ENCODE measurements at places on chromosomes 16 and 17.
A peak's percentile ranks its signal among the peaks of the same experiment; 100 is the strongest.

DNA sequence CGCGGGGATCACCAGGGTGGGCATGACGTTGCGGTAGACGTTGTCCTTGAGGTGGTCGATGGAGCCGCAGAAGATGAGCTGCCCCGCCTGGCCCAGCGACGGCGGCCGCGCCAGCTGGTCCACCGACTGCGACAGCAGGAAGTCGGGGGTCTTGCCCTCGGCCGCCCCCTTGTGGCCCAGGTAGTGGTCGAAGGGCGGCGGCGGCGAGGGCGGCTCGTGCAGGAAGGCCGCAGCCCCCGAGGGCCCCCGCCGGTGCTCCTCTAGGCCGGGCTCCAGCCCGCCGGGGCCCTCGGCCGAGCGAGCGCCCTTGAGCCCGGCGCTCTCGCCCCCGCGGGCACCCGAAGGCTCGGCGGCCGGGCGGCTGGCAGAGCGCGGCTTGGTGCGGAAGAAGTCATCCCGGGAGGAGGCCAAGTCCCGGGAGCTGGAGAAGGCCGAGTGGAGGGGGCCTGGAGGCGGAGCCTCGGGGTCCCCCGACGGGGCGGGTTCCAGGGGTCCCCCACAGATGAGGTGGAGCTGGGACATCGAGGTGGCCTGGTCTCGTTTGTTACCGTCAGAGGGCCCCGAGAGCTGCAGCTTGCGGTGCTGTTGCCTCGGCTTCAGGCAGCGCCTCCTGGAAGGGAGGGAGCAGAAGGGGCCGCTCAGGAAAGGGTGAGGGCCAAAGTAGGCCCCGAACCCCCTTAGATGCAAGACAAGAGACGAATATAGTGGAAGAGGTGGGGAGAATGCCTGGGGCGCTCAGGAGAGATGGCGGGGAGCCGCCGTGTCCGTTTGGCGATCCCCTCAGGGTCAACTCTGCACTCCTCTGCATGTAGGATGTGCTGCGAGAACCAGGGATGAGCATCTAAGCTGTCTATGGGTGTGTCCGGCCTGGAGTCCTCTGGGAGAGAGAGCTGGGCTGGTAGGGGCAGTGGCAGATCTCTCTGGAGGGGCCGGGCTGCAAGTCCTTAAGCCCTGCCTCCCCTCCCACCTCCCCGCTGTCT is 8.8 kb downstream of the FAM171A2 start:
- DNase-seq: no peak
- H3K27me3 ChIP-seq: no peaks in the 10 kb centered on the region
- no peaks in the 10 kb centered on the region for H3K4me1 ChIP-seq
- no peak overlapping the region for H3K27ac ChIP-seq
- peaks cover 32% of the 10 kb centered on the region for H3K36me3 ChIP-seq

DNA sequence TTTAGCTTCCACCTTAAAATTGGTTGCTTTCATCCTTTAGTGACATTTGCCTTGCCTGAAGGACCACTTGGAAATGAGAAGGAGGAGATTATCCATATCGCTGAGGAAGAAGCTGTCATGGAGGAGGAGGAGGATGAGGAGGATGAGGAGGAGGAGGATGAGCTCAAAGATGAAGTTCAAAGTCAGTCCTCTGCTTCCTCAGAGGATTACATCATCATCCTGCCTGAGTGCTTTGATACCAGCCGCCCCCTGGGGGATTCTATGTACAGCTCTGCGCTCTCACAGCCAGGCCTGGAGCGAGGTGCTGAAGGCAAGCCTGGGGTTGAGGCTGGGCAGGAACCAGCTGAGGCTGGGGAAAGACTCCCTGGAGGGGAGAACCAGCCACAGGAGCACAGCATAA is 11.5 kb upstream of the TMEM106A start:
- no peaks in the 10 kb centered on the region for H3K36me3 ChIP-seq
- no peak for DNase-seq
- H3K27ac ChIP-seq: no peak overlapping the region
- no peaks in the 10 kb centered on the region for H3K4me1 ChIP-seq

GRCh38 chr16:50313596-50314478 is 47.5 kb downstream of the ADCY7 start:
- no peak overlapping the region for H3K27ac ChIP-seq
- H3K27me3 ChIP-seq: no peaks in the 10 kb centered on the region
- no peaks in the 10 kb centered on the region for H3K36me3 ChIP-seq
- DNase-seq: peak; percentile 65

- H3K27ac ChIP-seq: no peak overlapping the region
- no peak overlapping the region for H3K4me3 ChIP-seq
- H3K4me1 ChIP-seq: peaks cover 9% of the 10 kb centered on the region
- no peak for DNase-seq
These were observed 2.3 kb downstream of the KSR1 start for GRCh38 chr17:27458524-27458908.

DNA sequence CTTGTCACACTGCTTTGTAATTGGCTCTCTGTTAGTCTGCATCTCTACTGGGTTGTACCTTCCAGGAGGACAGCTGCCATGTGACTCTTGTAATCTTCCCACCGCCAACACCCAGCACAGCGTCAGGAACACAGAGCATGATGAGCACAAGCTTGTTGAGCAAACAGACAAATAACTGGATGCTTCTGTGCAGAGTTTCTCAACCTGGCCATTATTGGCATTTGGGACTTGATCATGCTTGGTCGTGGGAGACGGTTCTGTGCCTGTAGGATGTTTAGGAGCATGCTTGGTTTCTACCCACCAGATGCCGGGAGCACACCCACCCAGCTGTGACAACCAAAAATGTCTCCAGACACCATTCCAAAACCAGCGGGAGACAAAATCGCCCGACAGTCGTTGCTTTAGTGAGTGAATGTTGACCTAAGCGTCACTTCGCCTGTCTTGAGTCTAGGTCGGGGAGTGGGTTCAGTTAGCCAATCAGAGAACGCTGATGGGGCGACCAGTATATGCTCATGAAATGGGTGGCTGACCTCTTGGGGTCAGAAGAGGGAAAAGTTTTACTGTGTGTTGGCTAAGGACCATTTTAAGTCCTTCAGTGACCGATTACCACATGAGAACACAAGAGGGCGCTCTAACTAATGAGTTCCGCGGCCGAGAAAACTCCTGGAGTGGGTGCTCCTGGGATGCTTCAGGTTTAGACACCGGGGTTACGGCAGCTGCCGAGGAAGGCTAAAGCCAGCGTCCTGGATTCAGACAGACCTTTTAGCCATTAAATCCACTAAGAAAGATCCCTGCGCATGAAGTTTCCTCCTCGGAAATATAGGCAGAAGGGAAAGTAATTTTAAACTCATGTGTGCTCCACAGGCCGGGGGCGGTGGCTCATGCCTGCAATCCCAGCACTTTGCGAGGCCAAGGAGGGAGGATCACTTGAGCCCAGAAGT is 57.8 kb upstream of the TEX2 start:
- H3K27me3 ChIP-seq: no peaks in the 10 kb centered on the region
- H3K4me1 ChIP-seq: no peaks in the 10 kb centered on the region
- no peak overlapping the region for H3K4me3 ChIP-seq
- H3K36me3 ChIP-seq: no peaks in the 10 kb centered on the region

- no peaks in the 10 kb centered on the region for H3K36me3 ChIP-seq
- no peak for DNase-seq
- H3K4me3 ChIP-seq: no peak overlapping the region
- no peak overlapping the region for H3K27ac ChIP-seq
- no peaks in the 10 kb centered on the region for H3K27me3 ChIP-seq
These were observed 19.4 kb downstream of the GNGT2 start for GRCh38 chr17:49190932-49191331.

DNA sequence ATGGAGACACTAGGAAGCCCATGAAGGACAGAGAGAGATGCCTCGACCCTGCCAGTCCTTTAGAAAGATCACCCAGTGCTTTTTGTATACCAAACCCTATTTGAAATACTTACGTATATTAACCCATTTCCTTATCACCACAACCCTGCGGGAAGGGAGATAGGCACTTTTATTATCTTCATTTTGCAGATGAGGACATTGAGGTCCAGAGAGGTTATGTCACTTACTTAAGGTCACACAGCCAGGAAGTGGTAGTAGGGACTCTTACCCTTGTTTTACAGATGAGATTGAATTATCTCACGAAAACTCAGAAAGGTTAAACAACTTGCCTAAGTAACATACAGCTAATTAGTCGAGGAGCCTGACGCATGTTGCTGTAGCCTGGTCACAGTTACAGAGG is 38.2 kb downstream of the IL4R start:
- H3K4me3 ChIP-seq: no peak overlapping the region
- DNase-seq: no peak
- no peaks in the 10 kb centered on the region for H3K4me1 ChIP-seq
- no peaks in the 10 kb centered on the region for H3K27me3 ChIP-seq
- H3K27ac ChIP-seq: no peak overlapping the region

DNA sequence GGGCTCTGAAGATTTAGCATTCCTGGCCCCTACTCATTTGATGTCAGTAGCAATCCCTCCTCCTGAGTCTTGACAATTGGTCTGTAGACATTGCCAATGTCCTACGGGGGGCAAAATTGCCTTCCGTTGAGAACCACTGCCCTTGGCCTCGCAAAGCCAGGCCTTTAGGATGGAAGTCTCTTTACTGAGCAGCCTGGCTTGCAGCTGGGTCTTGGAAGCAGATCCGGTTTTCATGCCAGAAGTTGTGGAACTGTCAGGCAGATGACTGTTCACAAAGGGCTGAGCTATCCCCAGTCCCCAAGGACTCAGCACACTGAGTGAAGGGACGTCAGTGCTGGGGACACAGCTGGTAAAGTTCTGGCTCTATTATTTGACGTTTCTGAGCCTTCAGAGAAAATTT is 83.2 kb downstream of the WSCD1 start:
- no peaks in the 10 kb centered on the region for H3K36me3 ChIP-seq
- H3K27ac ChIP-seq: no peak overlapping the region
- H3K27me3 ChIP-seq: no peaks in the 10 kb centered on the region
- H3K4me3 ChIP-seq: no peak overlapping the region

DNA sequence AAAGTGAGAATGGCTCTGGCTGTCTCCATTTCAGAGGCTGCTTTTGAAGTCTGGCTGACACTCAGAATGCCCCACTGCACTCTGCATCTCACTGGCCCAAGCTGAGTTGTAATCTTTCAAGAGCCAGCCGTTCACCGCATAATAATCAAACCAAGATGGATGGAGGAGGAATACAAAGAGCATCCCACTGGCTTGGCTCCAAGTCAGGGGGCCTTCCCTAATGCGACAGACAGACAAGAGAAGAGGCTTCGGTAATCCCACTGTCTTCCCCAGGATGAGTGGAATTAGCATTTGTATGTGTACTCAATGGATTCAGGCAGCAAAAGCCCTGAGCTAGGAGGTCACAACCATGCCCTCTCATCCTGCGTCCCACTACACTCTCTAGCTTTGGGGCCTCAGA is 68.0 kb downstream of the CBLN1 start:
- H3K27ac ChIP-seq: no peak overlapping the region
- H3K4me3 ChIP-seq: no peak overlapping the region
- no peak for DNase-seq
- no peaks in the 10 kb centered on the region for H3K36me3 ChIP-seq
- no peaks in the 10 kb centered on the region for H3K27me3 ChIP-seq

DNA sequence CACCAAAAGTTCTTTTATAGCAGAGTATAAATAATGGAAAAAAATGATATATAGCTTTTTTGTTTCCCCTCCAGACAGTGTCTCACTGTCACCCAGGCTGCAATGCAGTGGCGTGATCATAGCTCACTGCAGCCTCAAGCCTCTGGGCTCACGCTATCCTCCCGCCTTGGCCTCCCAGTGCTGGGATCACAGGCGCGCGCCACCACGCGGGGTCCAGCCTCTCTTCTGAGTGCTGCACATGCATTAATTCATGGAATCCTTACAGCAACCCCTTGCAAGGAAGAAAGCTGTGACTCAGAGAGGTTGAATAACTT is 18.0 kb upstream of the ZNF629 start:
- H3K27ac ChIP-seq: no peak overlapping the region
- peak overlapping the region; percentile 95 for H3K4me3 ChIP-seq
- DNase-seq: no peak
- H3K27me3 ChIP-seq: no peaks in the 10 kb centered on the region
- no peaks in the 10 kb centered on the region for H3K36me3 ChIP-seq
- H3K4me1 ChIP-seq: peaks cover 17% of the 10 kb centered on the region

- H3K4me1 ChIP-seq: no peaks in the 10 kb centered on the region
- no peaks in the 10 kb centered on the region for H3K27me3 ChIP-seq
- H3K27ac ChIP-seq: no peak overlapping the region
- H3K36me3 ChIP-seq: no peaks in the 10 kb centered on the region
- H3K4me3 ChIP-seq: no peak overlapping the region
- no peak for DNase-seq
These were observed 37.4 kb upstream of the CDH13 start for GRCh38 chr16:82589407-82589806.

DNA sequence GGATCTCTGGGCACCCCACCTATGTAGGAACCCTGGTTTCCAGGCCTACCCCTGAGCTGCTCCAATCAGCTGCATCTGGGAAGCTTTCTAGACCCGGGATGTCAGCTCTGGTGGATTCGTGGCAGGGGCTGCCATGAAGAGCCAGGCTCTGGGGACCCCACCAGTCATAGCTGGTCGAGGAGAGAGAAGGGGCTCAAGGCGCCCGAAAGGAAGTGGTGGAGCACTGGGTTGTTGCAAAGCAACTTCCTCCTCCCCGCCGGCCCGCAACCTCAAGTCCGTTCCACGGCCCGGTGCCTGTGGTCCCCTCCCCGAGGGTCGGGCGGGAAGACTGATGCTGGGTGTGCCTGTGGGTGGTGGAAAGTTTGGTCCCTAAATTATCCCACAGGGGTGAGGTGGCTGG is 10.2 kb downstream of the TBKBP1 start:
- H3K27me3 ChIP-seq: no peaks in the 10 kb centered on the region
- DNase-seq: no peak
- H3K4me1 ChIP-seq: peaks cover 9% of the 10 kb centered on the region
- H3K36me3 ChIP-seq: no peaks in the 10 kb centered on the region
- H3K27ac ChIP-seq: no peak overlapping the region

DNA sequence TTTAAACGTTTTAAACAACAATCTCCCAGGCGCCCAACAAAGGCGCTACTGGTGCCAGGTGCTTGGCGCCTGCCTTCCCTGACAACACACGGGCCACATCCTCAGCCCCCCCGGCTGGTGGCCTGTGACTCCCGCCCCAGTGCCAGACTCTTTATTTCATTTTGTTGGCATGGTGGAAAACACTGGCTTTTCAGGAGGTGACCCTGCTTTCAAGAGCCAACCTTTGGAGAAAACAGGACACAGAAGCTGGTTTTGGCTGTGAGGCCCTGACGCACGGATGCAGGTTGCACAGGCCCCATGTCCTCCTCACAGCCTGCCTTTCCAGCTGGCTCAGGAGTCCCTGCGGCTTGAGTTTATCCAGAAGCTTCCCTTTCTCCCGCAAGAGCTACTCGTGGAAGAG is 100.0 kb downstream of the METRNL start:
- H3K27ac ChIP-seq: no peak overlapping the region
- no peaks in the 10 kb centered on the region for H3K27me3 ChIP-seq
- H3K36me3 ChIP-seq: no peaks in the 10 kb centered on the region
- H3K4me1 ChIP-seq: no peaks in the 10 kb centered on the region
- no peak overlapping the region for H3K4me3 ChIP-seq

- H3K27me3 ChIP-seq: no peaks in the 10 kb centered on the region
- no peak for DNase-seq
- peaks cover 16% of the 10 kb centered on the region for H3K36me3 ChIP-seq
- H3K4me3 ChIP-seq: no peak overlapping the region
- H3K4me1 ChIP-seq: peaks cover 4% of the 10 kb centered on the region
- H3K27ac ChIP-seq: no peak overlapping the region
These were observed 6.0 kb upstream of the ZNF385C start for GRCh38 chr17:42104264-42104663.

All from adrenal gland (tissue), 19 donors.